Activated gamma-delta T cell treated with anti-CD3 and anti-CD28 coated beads, Interleukin-2, amount 50 U/mL, for 16 hours (primary cell): ENCODE measurements at places on chromosomes 4 and X.

- DNase-seq: no peak
Measured at GRCh38 chr4:5755161-5755560, 44.2 kb downstream of the EVC start.

- no peak for DNase-seq
Measured at GRCh38 chr4:52868133-52868532, 6.0 kb downstream of the RASL11B start.

DNA sequence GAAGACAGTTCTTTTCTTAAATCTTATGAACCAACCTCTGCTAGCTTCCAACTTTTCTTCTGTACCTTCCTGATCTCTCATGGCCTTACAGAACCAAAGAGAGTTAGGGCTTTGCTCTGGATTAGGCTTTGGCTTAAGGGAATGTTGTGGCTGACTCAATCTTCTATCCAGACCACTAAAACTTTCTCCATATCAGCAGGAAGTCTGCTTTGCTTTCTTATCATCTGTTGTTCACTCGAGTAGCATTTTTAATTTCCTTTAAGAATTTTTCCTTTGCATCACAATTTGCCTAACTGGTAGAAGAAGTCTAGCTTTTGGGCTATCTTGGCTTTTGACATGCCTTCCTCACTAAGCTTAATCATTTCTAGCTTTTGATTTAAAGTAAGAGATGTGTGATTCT, 167.0 kb downstream of the TBCK start:
- DNase-seq: no peak

GRCh38 chrX:119990556-119991004, 47.0 kb upstream of the NKAP start:
- DNase-seq: no peak
